ENCODE measurements at places on chromosomes 7 and 10.

DNA sequence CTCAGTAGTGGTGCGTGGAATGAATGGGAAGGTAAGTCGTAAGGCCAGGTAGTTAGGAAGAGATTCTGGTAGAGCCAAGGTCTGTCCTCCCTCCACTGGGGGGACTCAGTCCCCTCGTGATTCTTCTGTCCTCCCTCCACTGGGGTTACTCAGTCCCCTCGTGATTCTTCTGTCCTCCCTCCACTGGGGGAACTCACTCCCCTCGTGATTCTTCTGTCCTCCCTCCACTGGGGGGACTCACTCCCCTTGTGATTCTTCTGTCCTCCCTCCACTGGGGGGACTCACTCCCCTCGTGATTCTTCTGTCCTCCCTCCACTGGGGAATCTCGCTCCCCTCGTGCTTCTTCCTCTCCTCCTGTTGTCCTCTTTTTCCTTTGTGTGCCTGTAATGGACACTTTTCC is 125.1 kb downstream of the CELF2 start:
- DNase-seq = no peak

DNA sequence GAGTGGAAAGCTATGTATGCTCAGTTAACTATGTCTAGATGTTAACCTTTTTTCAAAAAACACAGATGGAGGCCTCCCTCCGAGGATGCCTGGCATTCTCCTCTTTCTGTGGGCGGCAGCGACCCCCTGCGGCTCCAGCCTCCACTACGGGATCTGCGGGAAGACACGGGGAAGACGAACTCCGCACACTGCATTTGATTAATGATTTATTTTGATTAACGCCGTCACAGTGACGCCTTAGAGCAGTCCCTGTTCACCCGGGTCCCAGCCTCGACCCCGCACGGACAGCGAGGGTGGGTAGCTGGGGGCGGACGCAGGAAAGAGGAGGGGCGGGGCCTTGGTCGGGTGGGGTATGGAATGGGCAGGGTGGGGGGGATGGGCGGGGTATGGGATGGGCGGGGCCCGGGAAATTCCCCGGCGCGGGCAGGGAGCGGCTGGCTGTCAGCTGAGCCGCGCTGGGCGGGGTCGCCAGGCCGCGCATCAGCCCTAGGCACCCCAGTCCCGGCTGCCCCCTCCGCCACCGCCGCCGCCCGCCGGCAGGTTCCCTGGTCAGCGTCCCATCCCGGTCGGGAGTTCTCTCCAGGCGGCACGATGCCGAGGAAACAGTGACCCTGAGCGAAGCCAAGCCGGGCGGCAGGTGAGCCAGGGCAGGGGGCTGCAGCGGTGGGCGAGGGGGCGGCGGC is at the start of gene OPTN:
OPTN (plus strand) TSS at position 498 of the 683 bp plus-strand sequence. CDS start 8,960 bp downstream, outside the sequence.
- peak; percentile 48 for DNase-seq

DNA sequence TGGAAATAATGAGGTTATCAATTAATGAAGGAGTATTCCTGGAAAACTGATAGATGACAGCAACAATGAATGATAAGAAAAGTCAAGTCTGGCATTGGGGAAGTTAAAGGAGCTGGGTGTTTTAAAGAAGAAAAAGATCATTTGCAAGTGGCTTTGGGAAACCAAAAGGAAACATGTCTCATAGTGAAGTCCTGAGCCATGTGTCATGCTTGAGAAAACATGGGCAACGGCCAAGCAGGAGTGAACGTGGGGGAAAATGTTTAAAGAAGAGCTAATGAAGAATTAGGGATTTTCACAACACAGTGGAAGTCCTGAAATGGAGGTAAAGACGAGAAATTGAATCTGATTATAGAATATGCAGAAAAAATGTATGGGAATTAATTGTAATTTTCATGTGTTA is 1383.2 kb upstream of the CELF2 start:
- DNase-seq = no peak

DNA sequence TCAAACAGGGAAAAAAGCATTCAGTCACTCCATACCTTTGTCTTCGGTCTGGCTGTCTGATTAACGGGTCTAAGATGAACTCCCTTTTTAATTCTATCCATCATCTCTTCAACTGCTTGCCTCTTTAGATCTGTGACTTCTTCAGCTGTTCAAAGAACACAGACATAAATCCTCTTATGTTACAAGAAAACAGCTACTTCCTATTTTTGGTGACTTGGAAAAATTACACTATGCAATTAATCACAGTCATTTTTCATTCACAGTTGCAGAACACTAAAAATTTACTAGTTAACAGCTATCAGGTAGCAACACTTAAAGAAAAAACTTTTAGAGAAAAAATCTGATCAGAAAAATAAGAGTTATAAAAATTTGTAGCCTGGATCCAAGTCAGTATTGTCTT is 66.0 kb downstream of the ENO4 start:
- DNase-seq = no peak

- no peak for DNase-seq
Measured at GRCh38 chr10:30094601-30095000, 35.2 kb upstream of the JCAD start.

DNA sequence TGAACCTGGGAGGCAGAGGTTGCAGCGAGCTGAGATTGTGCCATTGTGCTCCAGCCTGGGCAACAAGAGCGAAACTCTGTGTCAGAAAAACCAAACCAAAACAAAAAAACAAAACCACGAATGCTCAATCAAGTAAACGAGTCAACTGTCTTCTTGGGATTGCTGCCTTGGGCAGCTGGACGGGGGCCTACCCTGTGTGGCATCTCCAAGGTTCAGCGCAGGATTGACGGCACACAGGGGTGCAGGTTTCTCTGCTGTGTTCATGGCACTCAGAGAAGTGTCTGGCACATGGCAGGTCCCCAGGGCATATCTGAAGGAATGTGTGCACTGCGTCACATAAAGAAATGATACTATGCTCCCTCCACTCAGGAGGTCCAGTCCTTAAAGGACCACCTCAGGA is 25.2 kb upstream of the CRYGN start:
- DNase-seq = no peak

DNA sequence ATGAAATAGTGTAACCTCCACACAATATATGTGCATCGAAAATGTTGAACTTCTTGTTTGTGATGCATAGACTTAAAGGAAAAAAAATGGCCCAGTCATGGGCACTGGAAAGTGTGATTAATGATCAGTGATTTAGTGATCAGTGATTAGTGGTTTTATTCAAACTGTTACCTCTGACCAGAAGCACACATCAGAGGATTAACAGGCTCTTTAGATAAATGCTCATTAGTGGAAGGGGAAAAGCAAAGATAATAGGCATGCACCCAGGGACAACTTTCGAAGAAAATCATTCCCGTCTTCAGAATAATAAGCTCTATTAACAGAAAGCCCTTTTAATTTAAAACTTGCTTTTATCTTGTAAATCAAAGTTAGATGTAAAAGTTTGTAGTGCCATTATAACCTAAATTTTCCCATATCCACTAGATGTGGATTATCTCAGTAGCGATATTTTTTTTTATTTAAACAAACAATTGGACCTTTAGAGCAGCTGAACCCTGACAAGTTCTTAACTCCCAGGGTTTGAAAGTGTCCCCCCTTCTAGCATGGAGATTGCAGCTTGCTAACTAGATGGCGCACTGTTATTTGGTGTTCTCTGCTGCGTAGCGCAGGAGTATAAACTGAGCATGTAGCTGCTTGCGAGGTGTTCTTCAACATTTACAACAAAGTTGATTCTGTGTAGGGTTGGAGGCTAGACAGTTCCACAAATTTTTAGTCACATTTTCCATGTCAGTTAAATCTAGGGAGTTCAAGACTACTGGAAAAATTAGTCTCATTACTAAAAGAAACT is at the start of gene CREB5:
CREB5 (plus strand) TSS at position 643 of the 787 bp plus-strand sequence. CDS start 397 bp downstream, outside the sequence.
- DNase-seq = no peak

GRCh38 chr7:99648843-99649242 is 31.0 kb downstream of the CYP3A5 start:
- DNase-seq = no peak
